ENCODE measurements at places on chromosomes 11 and 22. TPM values are rescaled to one million over a fixed set of nuclear protein-coding genes. Genes with fewer than 3 reads are reported as not detected.

- no peaks in the 10 kb centered on the region for H3K4me1 ChIP-seq
- no peak within 1 kb of the TSS for H3K4me3 ChIP-seq
- no peaks in the 10 kb centered on the region for H3K36me3 ChIP-seq
- H3K27me3 ChIP-seq = no peaks in the 10 kb centered on the region
Observed at GRCh38 chr11:59473015-59473414, at the start of gene OR4D10. Gene OR4D10 (plus strand): TSS chr11:59473315. CDS start chr11:59477430, 4,115 bp downstream.

- DNase-seq = no peak
- H3K4me1 ChIP-seq = peaks cover 16% of the 10 kb centered on the region
- H3K36me3 ChIP-seq = no peaks in the 10 kb centered on the region
- no peak overlapping the region for H3K27ac ChIP-seq
- H3K4me3 ChIP-seq = no peak overlapping the region
- no peaks in the 10 kb centered on the region for H3K27me3 ChIP-seq
Observed at GRCh38 chr22:22693531-22693884, 49.1 kb downstream of the GGTLC2 start.

GRCh38 chr11:33734441-33735270 is 1.6 kb downstream of the CD59 start:
- no peak for DNase-seq
- peaks cover 42% of the 10 kb centered on the region for H3K4me1 ChIP-seq
- H3K27me3 ChIP-seq = peaks cover 11% of the 10 kb centered on the region
- H3K4me3 ChIP-seq = peak overlapping the region; percentile 83
- H3K36me3 ChIP-seq = no peaks in the 10 kb centered on the region
- H3K27ac ChIP-seq = no peak overlapping the region

- no peak overlapping the region for H3K4me3 ChIP-seq
- no peak overlapping the region for H3K27ac ChIP-seq
- no peaks in the 10 kb centered on the region for H3K36me3 ChIP-seq
- H3K27me3 ChIP-seq = no peaks in the 10 kb centered on the region
- DNase-seq = peak; percentile 65
Observed at GRCh38 chr11:2419638-2420501, 19.3 kb downstream of the TSSC4 start.

DNA sequence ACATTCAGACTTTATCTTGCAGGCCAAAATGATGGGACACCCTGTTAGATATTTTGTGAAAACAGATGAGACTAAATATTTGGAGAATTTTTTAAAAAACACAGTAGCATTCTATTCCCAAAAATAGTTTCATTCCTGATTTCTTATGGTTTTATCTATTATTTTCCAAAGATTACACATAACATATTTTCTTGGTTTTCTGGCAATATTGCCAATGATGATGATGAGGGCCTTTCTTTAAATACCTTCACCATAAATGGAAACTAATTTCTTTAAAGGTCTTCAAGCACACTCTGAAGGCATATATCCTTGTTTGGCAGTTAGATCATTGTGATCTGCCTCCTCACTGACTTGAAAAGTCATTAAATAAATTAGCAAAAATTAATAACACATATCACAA is 522.3 kb upstream of the LUZP2 start:
- no peak overlapping the region for H3K4me3 ChIP-seq
- no peak for DNase-seq
- H3K4me1 ChIP-seq = no peaks in the 10 kb centered on the region
- no peaks in the 10 kb centered on the region for H3K27me3 ChIP-seq

DNA sequence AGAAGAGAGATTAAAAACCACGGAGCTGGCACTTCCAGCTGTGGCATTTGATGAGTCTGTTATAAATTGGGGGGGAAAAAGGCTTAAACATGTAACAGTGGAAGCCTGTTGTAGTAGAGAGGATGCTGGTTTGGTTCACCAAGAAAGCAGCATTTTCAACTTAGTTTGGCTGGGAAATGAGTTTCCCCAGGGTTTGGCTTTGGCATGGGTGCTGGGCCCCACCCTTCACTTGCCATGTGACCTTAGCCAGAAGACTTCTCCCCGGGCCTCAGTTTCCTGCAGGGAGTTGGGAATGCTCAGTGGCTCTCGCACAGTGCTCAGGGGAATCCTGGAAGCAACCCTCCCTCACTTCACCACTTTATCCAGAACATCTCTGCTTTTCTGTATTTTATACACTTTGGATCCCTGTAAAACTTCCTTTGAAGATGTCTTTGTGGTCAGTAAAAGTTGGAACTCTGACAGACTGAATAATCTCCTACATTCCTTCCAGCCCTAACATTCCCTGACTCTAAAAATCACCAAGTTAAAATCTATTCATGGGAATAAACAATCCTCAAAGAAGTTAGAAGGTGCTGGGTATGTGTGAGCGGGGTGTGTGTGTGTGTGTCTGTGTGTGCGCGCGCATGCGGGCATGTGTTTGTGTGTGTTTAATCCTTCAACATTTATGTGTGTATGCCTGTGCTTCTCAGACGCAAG is 166.0 kb downstream of the TENM4 start:
- no peaks in the 10 kb centered on the region for H3K36me3 ChIP-seq
- H3K4me3 ChIP-seq = no peak overlapping the region
- H3K27ac ChIP-seq = no peak overlapping the region
- DNase-seq = no peak
- no peaks in the 10 kb centered on the region for H3K4me1 ChIP-seq
- no peaks in the 10 kb centered on the region for H3K27me3 ChIP-seq

- DNase-seq = no peak
- H3K27ac ChIP-seq = no peak overlapping the region
- peaks cover 92% of the 10 kb centered on the region for H3K36me3 ChIP-seq
- H3K4me3 ChIP-seq = no peak overlapping the region
- H3K4me1 ChIP-seq = no peaks in the 10 kb centered on the region
- no peaks in the 10 kb centered on the region for H3K27me3 ChIP-seq
Observed at GRCh38 chr11:111759778-111760407, 6.3 kb downstream of the PPP2R1B start.

- H3K4me1 ChIP-seq = no peaks in the 10 kb centered on the region
- no peak overlapping the region for H3K27ac ChIP-seq
- H3K27me3 ChIP-seq = peaks cover 2% of the 10 kb centered on the region
- DNase-seq = no peak
Observed at GRCh38 chr11:19724765-19725164, 12.1 kb downstream of the NAV2 start.

GRCh38 chr22:39306456-39307361 is 12.7 kb downstream of the RPL3 start:
- H3K27ac ChIP-seq = no peak overlapping the region
- DNase-seq = no peak
- H3K4me3 ChIP-seq = no peak overlapping the region
- H3K27me3 ChIP-seq = no peaks in the 10 kb centered on the region
- H3K4me1 ChIP-seq = peaks cover 46% of the 10 kb centered on the region
- peaks cover 2% of the 10 kb centered on the region for H3K36me3 ChIP-seq

GRCh38 chr11:117941163-117941707 is 12.0 kb upstream of the TMPRSS13 start:
- no peak overlapping the region for H3K4me3 ChIP-seq
- H3K27ac ChIP-seq = no peak overlapping the region
- H3K36me3 ChIP-seq = no peaks in the 10 kb centered on the region
- no peak for DNase-seq

- H3K27ac ChIP-seq = no peak overlapping the region
- no peaks in the 10 kb centered on the region for H3K36me3 ChIP-seq
- no peak overlapping the region for H3K4me3 ChIP-seq
- H3K27me3 ChIP-seq = no peaks in the 10 kb centered on the region
Observed at GRCh38 chr11:86214710-86215109, 29.8 kb upstream of the EED start.

DNA sequence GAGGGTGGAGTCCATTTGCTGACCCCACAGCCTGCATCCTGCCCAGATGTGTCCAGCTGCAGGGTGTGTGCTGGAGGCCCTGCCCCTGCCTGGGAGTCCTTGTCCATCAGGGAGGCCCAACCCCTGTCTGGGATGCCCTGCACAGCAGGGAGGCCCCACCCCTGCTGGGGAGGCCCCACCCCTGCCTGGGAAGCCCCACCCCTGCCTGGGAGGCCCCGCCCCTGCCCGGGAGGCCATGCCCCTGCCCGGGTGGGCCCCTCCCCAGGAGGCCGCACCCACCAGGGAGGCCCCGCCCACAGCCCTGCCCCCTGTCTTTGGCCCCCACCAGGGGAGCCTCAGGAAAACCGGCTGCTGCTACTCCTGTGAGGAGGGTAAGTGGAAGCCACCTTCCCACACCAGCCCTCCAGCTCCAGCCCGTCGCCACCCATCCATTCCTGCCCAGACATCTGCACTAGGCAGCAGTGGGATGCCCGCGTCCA is 37.2 kb downstream of the MUC5B start:
- H3K4me3 ChIP-seq = no peak overlapping the region
- H3K36me3 ChIP-seq = no peaks in the 10 kb centered on the region
- peaks cover 16% of the 10 kb centered on the region for H3K4me1 ChIP-seq
- DNase-seq = no peak
- no peaks in the 10 kb centered on the region for H3K27me3 ChIP-seq
- H3K27ac ChIP-seq = no peak overlapping the region

GRCh38 chr22:29555065-29555644 is 1.6 kb upstream of the THOC5 start:
- H3K27me3 ChIP-seq = no peaks in the 10 kb centered on the region
- H3K4me1 ChIP-seq = peaks cover 13% of the 10 kb centered on the region
- no peak for DNase-seq
- H3K27ac ChIP-seq = no peak overlapping the region

DNA sequence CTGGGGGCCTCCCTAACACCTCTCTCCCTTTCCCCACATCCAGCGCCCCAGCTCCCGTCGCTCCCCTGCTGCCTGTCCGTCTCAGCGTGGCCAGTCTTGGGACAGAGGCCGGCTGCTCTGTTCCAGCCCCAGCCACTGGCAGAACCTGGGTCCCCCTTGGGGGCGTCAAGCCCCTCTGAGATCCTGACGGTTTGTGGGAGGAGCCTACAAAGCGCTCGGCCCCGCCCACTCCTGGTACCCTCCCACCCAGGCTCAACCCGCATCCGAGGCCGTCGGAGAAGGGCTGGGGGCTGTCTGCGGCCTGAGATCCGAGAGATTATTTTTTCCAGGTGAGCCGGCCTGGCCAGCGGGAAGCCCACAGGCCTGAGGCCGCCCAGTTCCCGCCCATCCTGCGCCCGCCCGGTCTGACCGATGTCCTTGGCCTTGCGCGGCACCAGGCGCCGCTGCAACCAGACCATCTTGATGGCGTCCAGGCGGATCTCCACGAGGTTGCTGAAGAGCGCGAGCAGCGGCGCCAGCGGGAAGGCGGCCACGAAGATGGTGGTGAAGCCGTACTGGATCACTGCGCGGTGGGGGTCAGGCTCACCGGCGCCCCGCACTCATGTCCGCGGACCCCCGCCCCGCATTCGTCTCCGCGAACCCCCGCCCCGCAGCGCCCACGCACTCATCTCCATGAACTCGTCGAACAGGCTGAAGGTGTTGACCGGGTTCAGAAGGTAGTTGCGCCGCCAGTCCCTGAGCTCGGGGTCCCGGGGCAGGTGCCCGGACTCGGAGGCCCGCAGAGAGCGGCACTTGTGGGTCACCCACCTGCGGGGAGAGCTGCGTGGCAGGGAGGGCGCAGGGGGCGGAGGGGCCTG is 5.5 kb upstream of the SIGIRR start:
- H3K4me1 ChIP-seq = peaks cover 18% of the 10 kb centered on the region
- DNase-seq = no peak
- no peak overlapping the region for H3K27ac ChIP-seq
- no peak overlapping the region for H3K4me3 ChIP-seq

DNA sequence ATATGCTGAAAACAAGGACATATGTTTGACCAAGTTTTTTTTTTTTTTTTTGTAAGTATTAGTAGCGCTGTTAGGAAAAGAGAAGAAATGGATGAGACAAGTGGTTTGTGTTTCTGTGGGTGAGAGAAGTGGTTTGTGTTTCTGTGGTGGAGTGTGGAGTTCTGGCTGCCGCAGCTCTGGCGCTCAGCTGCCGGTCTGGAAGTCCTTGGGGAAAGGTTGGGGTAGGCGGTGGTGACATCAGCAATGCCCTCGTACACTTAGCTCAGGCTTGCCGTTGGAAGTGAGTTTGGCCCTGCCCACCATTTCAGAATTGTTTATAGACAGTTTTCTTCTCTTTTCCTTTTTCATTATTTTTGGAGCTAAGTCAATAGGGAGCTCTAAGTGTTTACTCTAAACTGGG is 116.6 kb downstream of the TBC1D22A start:
- no peaks in the 10 kb centered on the region for H3K27me3 ChIP-seq
- DNase-seq = no peak
- no peak overlapping the region for H3K4me3 ChIP-seq

DNA sequence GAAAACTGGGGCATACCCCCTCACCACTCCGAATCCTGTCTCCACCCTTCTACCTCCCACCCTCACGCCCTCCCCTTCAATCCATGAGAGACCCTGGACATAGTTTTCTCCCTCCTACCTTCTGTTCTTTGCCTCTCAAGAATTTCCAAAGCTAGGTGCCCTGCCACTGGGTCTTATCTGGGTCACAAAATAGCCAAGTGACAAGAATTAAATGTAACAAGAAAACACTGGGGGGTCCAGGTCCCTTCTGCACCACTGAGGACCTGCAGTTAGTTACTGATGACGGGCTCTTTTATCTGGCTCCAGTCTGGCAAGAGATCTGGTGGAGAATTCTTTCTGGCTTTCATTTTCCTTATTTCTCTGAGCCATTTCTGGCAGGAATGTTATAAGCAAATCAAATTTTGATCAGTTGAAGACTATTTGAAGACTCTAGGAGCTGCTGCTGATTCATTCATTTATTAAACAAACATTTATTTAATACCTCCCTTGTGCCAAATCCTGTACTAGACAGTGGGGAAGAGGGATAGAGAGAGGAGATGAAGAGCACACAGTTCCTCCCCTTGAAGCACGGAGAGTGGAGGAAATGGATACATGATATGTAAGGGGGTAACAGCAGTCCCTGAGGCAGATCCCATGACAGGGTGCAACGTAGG is 135.2 kb downstream of the RRAS2 start:
- no peak overlapping the region for H3K4me3 ChIP-seq
- no peaks in the 10 kb centered on the region for H3K36me3 ChIP-seq
- H3K27ac ChIP-seq = no peak overlapping the region
- H3K27me3 ChIP-seq = peaks cover 2% of the 10 kb centered on the region
- DNase-seq = no peak

DNA sequence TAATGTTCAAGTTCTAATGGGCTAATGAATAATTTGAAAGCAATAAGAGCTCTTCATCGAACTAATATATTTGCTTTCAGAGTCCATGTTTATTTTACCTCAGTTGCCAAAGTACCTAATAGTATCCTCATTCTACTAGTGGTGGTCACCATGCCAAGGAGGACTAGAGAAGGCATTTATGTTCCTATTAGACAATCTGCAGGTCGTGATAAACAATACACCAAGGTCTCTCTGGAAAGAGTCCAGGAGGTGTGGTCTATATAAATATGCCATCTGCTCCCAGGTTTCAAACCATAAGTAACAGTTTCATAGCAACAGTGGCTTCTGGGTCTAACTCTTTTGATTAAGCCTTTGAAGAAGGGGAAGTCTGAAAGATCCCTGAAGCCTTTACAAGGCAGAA is 42.9 kb downstream of the ARFGAP3 start:
- H3K36me3 ChIP-seq = peaks cover 51% of the 10 kb centered on the region
- H3K4me1 ChIP-seq = peaks cover 2% of the 10 kb centered on the region
- H3K27ac ChIP-seq = no peak overlapping the region
- no peak overlapping the region for H3K4me3 ChIP-seq
- DNase-seq = no peak

GRCh38 chr22:22684580-22685561 is 40.5 kb downstream of the GGTLC2 start:
- no peaks in the 10 kb centered on the region for H3K36me3 ChIP-seq
- no peak overlapping the region for H3K27ac ChIP-seq
- DNase-seq = peak; percentile 12
- H3K27me3 ChIP-seq = no peaks in the 10 kb centered on the region
- no peak overlapping the region for H3K4me3 ChIP-seq
- no peaks in the 10 kb centered on the region for H3K4me1 ChIP-seq

Gene ART5
- polyA plus RNA-seq = not detected

Gene PELI3
- polyA plus RNA-seq = 13.2 TPM

Gene SYVN1
- 3.5 TPM for polyA plus RNA-seq

Gene CASP12
- polyA plus RNA-seq = not detected

Gene IL17RA
- 68.3 TPM for polyA plus RNA-seq

Gene SLC29A2
- polyA plus RNA-seq = not detected

Gene SLC6A5
- not detected for polyA plus RNA-seq

Gene LMO2
- 48.8 TPM for polyA plus RNA-seq

Gene PGR
- polyA plus RNA-seq = not detected
